ENCODE measurements at places on chromosomes 3 and 15. TPM values are rescaled to one million over a fixed set of nuclear protein-coding genes. Genes with fewer than 3 reads are reported as not detected.

IFT57 gene
- total RNA-seq = 32.3 TPM

STXBP5L gene
- total RNA-seq = not detected

CMC1 gene
- 24.3 TPM for total RNA-seq

IL17RE gene
- total RNA-seq = 19.3 TPM

KLHL6 gene
- 0.07 TPM for total RNA-seq

KLHL40 gene
- total RNA-seq = not detected

PRR20G gene
- total RNA-seq = not detected

STAB1 gene
- total RNA-seq = not detected

TRPC1 gene
- total RNA-seq = 2.5 TPM

IGF2BP2 gene
- 39.8 TPM for total RNA-seq

TMOD2 gene
- 2.7 TPM for total RNA-seq

PODXL2 gene
- total RNA-seq = 13.5 TPM

ZPLD1 gene
- total RNA-seq = 0.28 TPM

PIF1 gene
- 9.5 TPM for total RNA-seq

RPUSD3 gene
- 56.1 TPM for total RNA-seq

GPR62 gene
- total RNA-seq = not detected

CELF6 gene
- total RNA-seq = not detected

IGSF11 gene
- 0.14 TPM for total RNA-seq
